ENCODE measurements at places on chromosomes 2 and 18. TPM values are rescaled to one million over a fixed set of nuclear protein-coding genes. Genes with fewer than 3 reads are reported as not detected.

The BMP10 gene
- not detected for total RNA-seq

DNA sequence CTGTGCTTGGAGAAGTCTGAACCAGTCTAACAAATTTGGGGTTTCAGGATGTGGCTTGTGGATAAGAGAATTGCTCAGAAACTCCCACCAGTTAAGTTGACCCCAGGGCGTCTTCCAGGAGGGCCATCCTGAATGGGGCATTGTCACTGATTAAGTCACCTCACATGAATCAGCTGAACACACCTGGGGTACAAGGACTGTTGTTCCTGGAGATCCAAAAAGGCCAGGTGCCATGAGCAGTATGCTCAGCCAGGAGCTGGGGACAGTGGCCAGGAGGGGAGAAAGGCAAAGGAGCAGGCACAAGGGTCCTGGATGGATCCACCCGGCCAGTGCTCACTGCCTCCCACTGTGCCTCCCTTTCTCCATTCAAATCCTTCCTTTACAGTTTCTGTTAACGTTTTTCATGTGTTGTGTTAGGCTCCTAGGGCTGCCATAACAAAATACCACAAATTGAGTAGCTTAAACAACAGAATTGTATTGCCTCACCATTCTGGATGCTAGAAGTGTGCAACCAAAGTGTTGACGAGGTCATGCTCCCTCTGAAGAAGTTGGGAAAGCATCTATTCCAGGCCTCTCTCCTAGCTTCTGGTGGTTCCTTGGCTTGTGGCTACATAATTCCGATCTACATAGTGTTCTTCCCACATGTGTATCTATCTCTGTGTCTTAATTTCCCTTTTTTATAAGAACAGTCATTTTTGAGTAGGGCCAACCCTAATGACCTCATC lies 33.4 kb downstream of the TRABD2A start:
- DNase-seq: no peak

- no peak for DNase-seq
These were observed 127.1 kb downstream of the SRBD1 start for GRCh38 chr2:45483997-45484396.

- DNase-seq: no peak
These were observed 21.0 kb downstream of the KDSR start for GRCh38 chr18:63346031-63346430.

DNA sequence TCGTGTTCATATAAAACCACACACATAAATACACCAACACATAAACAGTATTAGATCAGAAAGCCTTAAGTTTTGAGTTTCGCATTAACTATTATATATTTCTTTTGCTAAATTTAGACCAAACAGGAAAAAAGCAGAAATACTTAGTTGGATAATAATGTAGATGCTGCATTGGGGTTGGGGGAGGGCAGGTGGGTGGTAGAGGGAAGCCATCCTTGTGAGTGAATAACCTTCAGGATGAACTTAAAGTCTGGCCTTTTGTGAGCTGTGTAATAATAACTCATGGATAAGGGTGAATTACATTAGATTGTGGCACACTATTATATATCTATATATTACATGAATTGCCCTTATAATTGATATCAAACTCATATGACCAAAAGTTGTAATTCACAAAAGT lies 174.7 kb downstream of the WDR7 start:
- DNase-seq: no peak

- DNase-seq: no peak
These were observed 21.7 kb downstream of the EPB41L5 start for GRCh38 chr2:120034621-120035020.

The IL37 gene
- not detected for total RNA-seq

DNA sequence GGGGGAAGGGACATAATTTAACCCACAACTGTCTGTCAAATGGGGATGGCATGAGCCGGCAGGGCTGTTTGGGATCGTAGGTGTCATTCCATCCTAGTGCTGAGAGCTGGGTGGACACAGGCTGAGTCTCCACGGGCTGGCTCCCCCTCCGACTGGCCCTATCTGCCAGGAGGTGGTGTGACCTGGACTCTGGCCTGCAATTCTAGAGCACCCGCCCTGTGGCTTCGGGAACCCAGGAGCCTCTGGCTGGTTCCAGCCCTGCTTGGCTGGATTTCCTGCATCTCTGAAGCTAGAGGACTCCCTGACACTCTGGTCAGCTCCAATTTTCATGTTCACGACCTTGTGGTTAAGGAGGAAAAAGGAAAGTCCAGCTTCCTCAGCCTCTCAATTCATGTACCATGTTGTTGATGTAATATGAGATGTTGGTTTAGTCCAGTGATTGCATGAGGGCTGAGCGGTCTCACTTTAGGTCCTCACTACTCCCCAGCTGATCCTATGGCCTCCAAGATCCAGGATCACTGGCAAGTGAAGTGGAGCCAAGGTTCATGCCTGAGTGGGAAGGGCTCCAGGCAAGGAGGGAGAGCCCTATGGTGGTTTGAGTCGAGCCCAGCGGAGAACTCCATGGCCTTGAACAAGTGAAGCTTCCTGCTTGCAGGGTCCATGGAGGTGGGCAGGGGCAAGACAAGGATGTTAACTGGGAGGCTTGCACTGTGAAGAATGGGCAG lies 169.1 kb downstream of the NDUFA10 start:
- no peak for DNase-seq

- DNase-seq: no peak
These were observed 74.0 kb upstream of the SULT1C3 start for GRCh38 chr2:108165729-108166128.

- no peak for DNase-seq
These were observed 47.8 kb downstream of the SLC4A3 start for GRCh38 chr2:219675221-219675620.

- no peak for DNase-seq
These were observed 4.6 kb upstream of the SDC1 start for GRCh38 chr2:20229322-20230113.

GRCh38 chr18:22250591-22250996 lies 81.2 kb downstream of the GATA6 start:
- peak; percentile 60 for DNase-seq

The TRIM43 gene
- not detected for total RNA-seq

- no peak for DNase-seq
These were observed at the start of gene IL1RN for GRCh38 chr2:113126845-113127645. TSS of gene IL1RN (plus strand) at chr2:113127598. CDS start at chr2:113127625, 27 bp downstream.

DNA sequence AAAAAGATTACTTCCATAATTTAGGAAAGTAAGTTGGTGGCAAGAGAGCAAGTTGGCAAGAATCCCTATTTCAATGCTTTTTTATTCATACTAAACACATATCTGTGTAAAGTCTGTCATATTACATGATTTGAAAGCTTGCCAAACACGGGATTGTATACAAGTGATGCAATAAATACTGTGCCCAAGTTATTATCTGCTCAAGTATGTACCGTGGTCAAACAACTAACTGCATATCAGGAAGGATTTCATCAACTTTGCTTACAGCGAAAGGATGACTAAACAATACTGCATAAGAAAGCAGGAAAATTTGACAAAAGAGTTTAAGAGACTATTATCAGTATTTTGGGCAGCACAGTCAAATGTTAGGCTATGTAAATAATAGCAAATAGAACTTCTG lies 69.6 kb upstream of the SCN1A start:
- DNase-seq: no peak

- DNase-seq: no peak
These were observed 13.6 kb downstream of the CCDC68 start for GRCh38 chr18:54945576-54946125.

The NT5DC4 gene
- not detected for total RNA-seq

DNA sequence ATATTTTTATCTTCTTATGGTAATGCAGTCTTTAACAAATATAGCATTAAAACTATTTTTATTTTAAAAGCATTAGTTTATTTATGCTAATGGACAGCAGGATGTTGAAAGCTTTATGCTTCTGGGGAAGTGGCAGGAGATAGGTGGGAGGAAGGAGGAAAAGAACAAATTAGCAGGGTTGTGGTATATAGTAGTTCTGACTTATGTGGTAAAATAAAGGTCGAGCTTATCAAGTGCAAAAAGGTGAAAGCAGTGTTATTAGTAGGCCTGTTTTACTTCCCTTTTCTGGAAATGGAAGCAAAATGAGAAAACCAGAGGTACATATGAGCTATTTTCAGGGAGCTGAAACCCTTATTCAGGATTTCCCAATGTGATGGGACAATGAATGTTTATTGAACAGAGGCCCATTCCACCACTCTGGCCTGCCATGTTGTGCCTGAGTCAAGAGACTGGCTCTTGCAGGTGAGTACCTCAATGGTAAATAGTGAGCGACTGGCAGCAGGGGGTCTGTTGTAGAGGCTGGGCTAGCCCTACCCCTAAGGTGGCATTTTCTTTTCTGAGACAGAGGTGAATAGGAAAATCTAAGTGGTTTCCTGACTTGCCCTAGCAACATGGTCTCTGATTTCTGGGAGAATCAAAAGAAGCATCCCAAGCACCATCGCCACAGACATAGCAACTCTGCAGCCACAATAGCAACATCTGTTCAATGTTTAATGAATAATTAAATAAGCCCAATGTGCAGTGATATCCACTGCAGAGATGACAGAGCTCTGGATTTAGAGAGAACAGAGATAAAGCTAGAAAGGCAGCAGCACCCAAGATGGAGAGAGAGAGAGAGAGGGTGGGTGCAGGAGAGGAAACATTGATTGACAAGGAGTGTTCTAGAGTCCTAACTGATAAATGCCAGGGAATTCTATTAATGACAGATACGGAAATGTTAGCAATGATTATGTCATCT lies 119.7 kb downstream of the UPP2 start:
- DNase-seq: no peak

GRCh38 chr2:208407667-208408066 lies 1.1 kb downstream of the PTH2R start:
- DNase-seq: peak; percentile 15

GRCh38 chr2:45898819-45899218 lies 247.3 kb downstream of the PRKCE start:
- DNase-seq: no peak

The TUBB8B gene
- not detected for total RNA-seq

The RAD51AP2 gene
- total RNA-seq: not detected

DNA sequence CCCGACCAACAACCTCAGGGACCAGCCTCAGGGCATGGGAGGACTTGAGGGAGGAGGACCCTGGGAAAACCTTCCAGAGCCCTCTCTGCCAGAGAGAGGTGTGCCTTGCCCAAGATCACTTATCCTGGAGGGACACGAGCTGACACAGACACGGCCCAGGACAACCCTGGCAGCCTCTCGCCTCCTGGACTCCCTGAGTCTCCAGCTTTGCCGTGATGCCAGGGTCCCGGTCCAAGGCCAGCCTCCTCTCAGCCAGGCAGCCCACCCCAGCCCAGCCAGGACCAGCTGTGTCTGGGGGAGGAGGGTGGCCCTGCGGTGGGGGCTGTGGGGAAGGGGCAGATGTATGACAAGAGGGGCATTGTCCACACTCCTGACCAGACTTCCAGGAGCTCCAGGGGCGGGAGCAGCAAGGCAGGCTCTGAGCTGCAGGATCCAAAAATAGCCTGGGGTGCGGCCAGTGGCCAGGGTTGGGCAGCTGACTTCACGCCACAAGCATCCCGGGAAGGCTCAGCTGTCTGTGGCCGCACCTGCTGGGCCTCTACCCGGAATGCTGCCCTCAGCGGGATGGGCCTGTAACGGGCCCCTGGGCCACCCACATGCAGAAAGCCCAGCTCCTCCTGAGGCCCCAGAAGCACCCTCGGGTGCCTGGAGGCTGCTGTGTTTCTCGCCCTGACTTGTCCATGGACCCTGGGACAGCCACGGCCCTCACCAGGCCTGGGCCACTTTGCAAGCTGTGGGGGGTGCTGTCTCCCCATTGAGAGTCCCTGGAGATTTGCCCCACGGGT lies 65.5 kb upstream of the GPC1 start:
- peak; percentile 94 for DNase-seq

The TACR1 gene
- not detected for total RNA-seq

GRCh38 chr2:45287045-45287444 lies 277.8 kb upstream of the SIX2 start:
- DNase-seq: no peak

The TNFRSF11A gene
- total RNA-seq: 9.8 TPM

The CDH7 gene
- 1.5 TPM for total RNA-seq

The EMILIN2 gene
- total RNA-seq: 2.5 TPM

The SAG gene
- total RNA-seq: not detected

DNA sequence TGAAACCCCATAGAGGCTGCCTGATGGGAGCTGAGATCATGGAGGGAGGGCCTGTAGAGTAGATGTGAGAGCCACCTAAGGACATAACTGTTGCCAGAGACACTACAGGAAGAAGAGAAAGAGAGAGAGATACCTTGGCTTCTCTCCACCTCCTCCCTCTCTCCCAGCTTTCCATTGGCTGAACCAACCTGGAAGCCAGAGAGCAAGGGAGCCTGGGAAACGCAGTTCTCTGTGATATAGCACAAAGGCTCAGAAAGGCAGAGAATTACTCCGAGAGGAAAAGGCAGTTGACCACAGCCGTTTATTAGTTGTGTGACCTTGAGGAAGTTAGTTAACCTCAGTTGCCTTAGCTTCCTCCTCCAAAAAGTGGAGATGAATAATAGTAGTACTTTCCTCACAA lies 37.7 kb upstream of the MAT2A start:
- DNase-seq: peak; percentile 39

DNA sequence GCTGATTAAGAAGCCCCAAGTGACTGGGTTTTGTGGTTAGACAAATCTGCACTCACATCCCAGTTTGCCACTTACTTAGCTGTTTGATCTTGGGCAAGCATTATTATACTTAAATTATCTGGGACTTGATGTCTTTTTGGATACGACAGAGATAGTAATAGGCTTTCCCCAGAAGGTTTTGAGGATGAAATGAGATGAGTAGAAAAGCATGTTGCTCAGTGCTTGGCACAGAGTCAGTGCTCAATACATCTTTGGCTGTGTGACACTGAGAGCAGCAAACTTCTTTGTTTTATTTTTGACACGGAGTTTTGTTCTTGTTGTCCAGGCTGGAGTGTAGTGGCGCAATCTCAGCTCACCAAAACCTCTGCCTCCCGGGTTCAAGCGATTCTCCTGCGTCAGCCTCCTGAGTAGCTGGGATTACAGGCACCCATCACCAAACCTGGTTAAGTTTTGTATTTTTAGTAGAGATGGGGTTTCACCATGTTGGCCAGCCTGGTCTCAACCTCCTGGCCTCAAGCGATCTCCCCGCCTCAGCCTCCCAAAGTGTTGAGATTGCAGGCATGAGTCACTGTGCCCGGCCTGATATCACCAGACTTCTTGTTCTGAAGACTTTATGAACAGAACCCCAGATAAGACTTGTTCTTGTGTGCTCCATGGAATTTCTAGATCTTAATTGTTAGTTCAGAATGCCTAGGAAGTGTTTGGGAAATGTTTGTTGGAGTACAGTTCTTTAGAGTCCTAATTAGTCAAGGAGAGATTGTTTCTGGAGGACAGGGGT lies 521.2 kb downstream of the SLC4A3 start:
- DNase-seq: no peak

The LRRC30 gene
- not detected for total RNA-seq
